ENCODE measurements at places on chromosomes 2 and 18.

DNA sequence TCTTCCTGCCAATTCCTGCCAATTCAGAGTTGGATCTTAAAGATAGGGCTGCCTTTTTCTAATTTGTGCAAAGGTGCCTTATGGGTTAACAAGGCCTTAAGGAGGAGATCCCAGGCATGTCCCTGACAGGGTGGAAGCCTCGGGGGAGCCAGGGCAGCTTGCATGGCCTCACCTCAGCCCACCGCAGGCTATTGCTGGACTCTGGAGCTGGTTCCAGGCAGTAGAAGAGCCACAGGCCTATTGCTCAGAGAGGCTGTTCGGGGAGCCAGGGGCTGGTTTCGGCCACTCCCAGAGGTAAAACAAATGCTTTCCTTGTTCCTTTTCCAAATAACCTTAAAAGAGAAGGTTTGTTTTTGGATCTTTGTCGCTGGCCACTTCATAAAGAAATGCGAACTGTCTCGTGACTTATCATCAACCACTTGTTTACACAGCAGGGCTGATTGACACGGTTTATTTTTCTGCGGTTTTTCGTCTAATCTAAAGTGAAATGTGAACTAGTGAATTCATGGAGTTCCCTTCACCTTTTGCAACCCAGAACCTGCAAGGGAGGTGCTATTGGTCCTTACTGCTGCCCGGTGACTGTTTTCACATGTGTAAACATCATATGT is 108.6 kb downstream of the APOB start:
- DNase-seq, result no peak

GRCh38 chr2:189527041-189527750 is 53.4 kb downstream of the SLC40A1 start:
- DNase-seq, result no peak

- no peak for DNase-seq
Measured at GRCh38 chr2:219386532-219387280, 1.0 kb downstream of the DNPEP start.

GRCh38 chr2:102206666-102207341 is 20.0 kb downstream of the IL1RL2 start:
- no peak for DNase-seq

DNA sequence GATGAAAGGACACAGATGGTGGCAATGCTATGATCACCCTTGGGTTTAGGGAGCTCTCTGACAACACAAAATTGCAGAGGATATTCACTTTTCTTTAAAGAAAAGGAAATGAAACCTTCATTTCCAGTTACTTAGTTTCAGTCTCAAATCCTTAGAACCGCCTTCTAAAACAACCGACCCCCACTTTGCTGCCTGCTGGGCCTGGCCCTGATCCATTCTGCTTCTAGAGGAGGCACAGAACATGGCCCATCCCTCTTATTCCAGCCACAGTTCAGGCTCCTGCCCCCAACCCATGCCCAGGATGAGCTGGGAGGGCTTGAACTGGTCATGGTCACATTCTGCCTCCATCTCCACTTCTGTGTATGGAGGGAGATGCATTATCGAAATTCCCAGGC is 311.6 kb downstream of the EN1 start:
- no peak for DNase-seq

DNA sequence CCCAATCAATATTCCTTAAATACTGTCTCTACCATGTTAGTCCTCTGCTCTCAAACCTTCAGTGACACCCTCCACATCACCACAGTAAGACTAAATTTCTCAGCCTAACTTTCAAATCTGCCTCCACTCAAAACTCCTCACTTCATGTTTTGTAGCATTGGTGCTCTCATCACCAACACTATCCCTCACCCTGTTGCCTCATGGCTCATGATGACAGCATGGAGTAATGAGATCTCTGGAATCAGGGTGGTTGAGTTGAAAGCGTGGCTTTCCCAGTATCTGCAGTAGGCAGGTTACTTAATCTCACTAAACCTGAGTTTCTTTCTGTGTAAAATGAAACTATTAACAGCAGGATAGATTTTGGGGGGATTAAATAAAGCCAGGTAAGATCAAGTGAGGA is 621.4 kb downstream of the NYAP2 start:
- DNase-seq, result no peak

DNA sequence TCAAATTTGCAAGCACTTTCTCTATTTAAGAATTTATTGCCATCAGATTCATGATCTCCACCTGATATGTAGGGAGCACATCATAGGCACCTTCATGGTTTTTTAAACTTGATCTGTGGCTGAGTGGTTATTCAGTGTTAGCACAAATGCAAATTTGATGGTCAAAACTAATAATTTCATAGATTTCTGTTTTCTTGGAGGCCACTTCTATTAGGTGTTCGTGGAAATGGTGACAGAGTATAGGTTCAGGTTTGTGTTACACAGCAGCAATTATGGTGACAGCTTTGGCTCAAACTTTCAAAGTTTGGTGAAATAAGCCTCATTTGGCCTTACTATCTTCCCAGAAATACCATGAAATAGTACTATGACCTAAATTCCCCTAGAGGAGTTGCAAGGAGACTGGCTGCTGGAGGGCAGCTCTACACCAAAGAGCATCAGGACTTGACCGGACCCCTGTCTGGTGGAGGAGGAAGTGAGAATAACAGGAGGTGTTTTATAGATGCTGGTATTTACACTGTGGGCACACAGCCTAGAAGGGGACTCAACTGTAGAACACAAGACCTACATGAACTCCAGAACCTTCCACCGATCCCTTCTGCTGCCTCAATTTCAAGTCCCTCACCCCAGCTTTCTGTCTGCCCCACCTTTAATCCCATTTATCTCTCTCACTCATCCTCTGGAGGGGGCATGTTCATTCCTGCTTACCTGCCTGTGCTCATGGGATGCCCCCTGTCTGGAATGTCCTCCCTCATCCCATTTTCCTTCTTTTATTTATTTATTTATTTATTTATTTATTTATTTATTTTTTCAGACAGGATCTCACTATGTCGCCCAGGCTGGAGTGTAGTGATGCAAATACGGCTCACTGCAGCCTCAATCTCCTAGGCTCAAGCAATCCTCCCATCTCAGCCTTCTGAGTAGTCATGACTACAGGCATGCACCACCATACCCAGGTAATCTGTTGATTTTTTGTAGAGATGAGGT is 132.9 kb upstream of the SIX2 start:
- DNase-seq, result no peak

- no peak for DNase-seq
Measured at GRCh38 chr2:236934166-236934565, 151.5 kb upstream of the COPS8 start.

GRCh38 chr18:62445386-62445917 is 77.4 kb upstream of the ZCCHC2 start:
- no peak for DNase-seq

GRCh38 chr2:143070704-143071103 is 58.5 kb upstream of the ARHGAP15 start:
- no peak for DNase-seq

- no peak for DNase-seq
Measured at GRCh38 chr2:25977768-25978167, 4.5 kb downstream of the KIF3C start.

DNA sequence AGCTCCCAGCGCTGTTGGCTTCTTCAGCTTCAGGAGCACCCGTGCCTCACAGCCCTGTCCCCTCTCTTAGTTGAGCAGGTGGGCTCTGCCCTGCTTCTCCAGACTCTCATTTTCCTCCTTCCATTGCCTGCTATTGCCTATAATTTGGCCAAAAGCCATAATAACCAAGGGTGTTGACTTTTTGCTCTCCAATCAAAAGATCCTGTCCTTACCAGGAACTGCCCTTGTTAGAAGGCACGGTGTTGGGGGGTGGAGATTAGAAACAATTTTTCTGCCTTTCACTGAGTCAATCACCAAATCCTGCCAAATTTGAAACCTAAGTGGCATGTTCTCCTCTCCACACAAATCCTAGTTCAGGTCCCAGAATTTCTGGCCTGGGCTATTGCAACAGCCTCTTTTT is 16.7 kb upstream of the PDIA6 start:
- no peak for DNase-seq

DNA sequence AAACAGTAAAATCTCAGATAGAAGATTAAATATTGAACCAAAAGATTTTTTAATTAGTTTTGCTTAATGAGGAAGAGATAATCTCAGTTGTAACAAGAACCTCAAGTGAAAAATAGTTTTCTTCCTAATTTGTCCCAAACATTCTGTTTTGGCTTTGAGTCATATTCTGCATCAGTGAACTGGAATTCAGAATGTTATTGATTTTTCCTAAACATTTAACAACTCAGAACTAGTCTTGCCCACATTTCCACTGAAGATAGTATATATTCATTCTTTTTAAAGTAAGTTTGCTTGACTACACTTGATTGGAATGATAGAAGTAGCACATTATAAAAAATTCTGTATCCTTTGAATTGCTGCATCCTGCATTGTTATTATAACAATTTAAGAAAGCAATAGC is 85.7 kb upstream of the UGP2 start:
- DNase-seq, result no peak
